ENCODE measurements at places on chromosomes 2 and 18. TPM values are rescaled to one million over a fixed set of nuclear protein-coding genes. Genes with fewer than 3 reads are reported as not detected.

GRCh38 chr18:2150566-2150965 is 420.7 kb downstream of the METTL4 start:
- no peaks in the 10 kb centered on the region for H3K36me3 ChIP-seq
- no peak for DNase-seq
- no peak overlapping the region for H3K27ac ChIP-seq
- H3K4me1 ChIP-seq, result no peaks in the 10 kb centered on the region

DNA sequence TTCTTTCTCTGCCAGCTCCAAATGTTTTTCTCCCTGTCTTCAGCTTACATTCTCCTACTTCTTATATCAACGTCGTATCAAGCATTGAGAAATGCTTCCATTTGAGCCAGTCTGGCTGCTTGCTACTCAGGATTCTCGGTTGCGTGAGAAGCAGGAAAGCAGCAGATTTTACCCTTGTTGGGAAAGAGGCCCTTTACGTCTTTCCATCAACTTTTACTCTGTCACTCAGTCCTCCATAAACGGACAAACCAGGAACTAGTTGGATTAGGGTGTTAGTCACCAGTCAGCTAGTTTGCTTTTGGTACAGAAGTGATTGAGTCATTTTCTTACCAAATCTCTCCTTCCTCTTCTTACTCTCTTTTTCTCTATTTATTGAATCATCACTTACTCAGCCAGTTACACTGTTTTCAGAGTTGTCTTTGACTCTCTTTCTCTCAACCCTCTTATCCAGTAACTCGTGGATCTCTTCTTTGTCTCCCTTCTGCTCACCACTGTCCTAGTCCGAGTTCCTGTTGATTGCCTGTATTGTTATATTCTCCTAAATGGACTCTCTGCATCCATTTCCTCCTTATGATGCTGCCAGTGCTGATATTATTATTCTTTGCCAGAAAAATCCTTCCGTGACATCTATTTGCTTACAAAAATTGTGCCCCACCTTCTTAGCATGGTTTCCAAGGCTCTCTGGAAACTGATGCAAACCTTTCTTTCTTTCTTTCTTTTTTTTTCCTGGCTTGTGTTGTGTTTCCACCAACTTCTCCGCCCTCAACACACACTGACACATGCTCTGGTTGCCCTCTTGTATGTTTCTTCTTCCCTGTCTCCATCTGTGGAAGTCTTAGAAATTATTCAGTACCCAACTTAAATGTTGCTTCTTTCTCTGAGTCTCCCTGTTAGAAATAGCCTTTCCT is 61.5 kb downstream of the VRK2 start:
- H3K27ac ChIP-seq, result no peak overlapping the region
- no peaks in the 10 kb centered on the region for H3K36me3 ChIP-seq
- no peaks in the 10 kb centered on the region for H3K4me1 ChIP-seq
- H3K4me3 ChIP-seq, result no peak overlapping the region
- H3K27me3 ChIP-seq, result no peaks in the 10 kb centered on the region

- DNase-seq, result no peak
- H3K4me1 ChIP-seq, result no peaks in the 10 kb centered on the region
- no peaks in the 10 kb centered on the region for H3K36me3 ChIP-seq
- H3K27ac ChIP-seq, result no peak overlapping the region
- no peaks in the 10 kb centered on the region for H3K27me3 ChIP-seq
Measured at GRCh38 chr18:67794521-67794920, 278.0 kb upstream of the DSEL start.

DNA sequence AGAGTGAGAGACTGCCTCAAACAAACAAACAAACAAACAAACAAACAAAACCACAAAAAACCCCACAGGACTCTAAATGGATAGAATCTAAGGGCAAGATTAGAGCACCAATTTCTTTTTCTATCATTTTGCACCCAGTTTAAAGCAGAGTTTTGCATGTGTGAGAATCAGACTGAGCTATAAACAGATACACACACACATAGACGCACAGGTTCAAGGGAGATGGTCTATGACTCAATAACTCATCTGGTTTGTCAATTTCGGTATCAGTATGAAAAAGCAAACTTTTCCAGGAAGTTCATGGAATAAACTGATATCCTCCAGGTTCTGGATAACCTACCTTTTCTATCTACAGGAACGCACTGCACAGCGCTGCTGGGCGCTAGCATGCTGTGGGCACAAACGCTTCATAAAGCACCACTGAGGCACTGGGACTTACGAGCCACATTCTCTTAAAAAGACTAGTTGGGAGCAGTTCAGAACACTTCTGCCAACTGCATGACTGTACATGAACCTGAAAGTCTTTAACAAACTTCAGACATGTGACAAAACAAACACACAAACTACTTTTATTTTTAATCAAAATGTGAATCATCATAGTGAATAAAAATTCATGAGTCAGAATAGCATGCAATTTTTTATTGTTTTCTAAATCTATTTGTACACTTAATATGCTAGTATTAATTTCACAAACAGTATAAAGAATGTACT is 46.6 kb downstream of the ID2 start:
- H3K4me1 ChIP-seq, result no peaks in the 10 kb centered on the region
- DNase-seq, result no peak
- H3K27ac ChIP-seq, result no peak overlapping the region
- no peaks in the 10 kb centered on the region for H3K27me3 ChIP-seq

DNA sequence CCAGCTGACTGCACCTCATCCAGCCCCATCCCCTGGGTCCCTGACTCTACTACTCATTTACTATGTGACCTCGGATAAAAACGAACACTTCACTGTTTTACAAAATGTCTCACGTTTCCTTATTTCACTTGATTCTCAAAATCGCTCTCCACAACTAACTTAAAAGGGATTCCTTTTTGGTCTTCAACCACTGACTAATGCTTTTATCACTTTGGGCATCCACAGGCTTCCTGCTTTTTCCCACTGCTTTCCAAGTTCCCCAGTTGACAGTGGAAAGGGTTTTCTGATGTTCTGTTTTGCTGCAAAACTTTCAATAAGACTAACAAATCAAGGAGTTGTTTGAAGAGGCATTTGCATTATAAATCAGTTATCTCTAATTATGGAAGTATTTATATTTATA is 24.1 kb downstream of the EIF2AK3 start:
- no peaks in the 10 kb centered on the region for H3K4me1 ChIP-seq
- H3K36me3 ChIP-seq, result no peaks in the 10 kb centered on the region
- no peak for DNase-seq
- no peak overlapping the region for H3K4me3 ChIP-seq
- H3K27me3 ChIP-seq, result no peaks in the 10 kb centered on the region
- no peak overlapping the region for H3K27ac ChIP-seq

- H3K27ac ChIP-seq, result no peak overlapping the region
- DNase-seq, result no peak
Measured at GRCh38 chr2:240387669-240388358, 47.6 kb upstream of the GPC1 start.

DNA sequence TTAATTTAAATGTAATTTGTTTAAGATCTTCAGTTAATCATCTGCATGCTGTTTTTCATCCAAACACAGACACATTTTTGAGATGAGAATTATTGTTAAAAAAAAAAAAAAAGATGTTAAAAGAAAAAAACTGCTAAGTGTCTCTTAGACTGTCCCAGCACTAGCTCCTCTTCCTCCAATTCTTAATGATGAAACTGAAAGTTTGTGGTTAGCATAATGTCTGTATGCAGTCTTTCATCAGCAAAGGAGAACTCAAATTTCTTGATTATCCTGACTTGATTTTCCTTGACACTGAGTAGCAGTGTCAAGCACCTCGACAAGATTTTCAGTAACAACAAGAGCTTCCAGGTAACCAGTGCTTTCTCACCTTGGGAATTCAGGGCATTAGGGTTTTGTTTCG is 274.4 kb downstream of the LRRTM1 start:
- H3K36me3 ChIP-seq, result no peaks in the 10 kb centered on the region
- DNase-seq, result no peak
- H3K4me3 ChIP-seq, result no peak overlapping the region
- no peak overlapping the region for H3K27ac ChIP-seq
- H3K4me1 ChIP-seq, result no peaks in the 10 kb centered on the region
- no peaks in the 10 kb centered on the region for H3K27me3 ChIP-seq

DNA sequence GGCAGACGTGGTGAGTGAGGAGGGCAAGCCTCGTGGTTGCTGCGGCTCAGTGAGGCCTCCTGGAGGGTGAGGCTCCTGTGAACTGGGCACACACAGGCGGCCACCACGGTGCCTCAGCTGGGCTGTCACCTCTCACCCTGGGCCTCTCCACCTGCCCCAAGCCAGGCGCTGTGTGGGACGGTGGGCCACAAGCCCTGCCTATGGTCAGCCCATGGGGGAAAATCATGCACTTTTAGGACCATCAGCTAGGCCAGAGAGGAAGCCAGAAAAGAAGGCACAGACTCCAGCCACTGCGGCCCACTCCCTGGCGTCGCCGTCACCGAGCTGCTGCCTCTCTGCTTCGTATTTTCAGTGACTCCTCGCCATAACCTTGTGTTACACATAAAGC is 28.5 kb upstream of the HS6ST1 start:
- no peak for DNase-seq
- H3K36me3 ChIP-seq, result no peaks in the 10 kb centered on the region
- H3K4me3 ChIP-seq, result no peak overlapping the region
- H3K27ac ChIP-seq, result no peak overlapping the region
- H3K4me1 ChIP-seq, result no peaks in the 10 kb centered on the region
- H3K27me3 ChIP-seq, result peaks cover 27% of the 10 kb centered on the region

DNA sequence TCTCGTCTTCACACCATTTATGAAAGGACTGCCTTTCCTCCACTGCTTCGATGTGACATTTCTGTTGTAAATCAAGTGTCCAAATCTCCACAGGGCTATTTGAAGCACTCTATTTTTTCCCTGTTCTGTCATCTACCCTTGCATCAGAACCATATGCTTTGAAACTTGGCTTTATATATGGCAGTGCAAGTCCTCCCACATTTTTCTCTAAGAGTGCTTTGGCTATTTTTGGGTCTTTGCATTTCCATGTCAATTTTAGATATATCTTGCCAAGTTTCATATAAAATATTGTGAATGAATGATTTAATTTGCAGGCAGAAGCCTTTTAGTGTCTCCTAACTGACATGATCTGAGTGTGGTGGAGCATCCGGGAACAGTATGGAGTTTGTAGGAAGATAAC is 37.8 kb upstream of the CBLN2 start:
- no peak overlapping the region for H3K4me3 ChIP-seq
- H3K27me3 ChIP-seq, result no peaks in the 10 kb centered on the region
- no peak for DNase-seq
- H3K4me1 ChIP-seq, result no peaks in the 10 kb centered on the region
- no peaks in the 10 kb centered on the region for H3K36me3 ChIP-seq

DNA sequence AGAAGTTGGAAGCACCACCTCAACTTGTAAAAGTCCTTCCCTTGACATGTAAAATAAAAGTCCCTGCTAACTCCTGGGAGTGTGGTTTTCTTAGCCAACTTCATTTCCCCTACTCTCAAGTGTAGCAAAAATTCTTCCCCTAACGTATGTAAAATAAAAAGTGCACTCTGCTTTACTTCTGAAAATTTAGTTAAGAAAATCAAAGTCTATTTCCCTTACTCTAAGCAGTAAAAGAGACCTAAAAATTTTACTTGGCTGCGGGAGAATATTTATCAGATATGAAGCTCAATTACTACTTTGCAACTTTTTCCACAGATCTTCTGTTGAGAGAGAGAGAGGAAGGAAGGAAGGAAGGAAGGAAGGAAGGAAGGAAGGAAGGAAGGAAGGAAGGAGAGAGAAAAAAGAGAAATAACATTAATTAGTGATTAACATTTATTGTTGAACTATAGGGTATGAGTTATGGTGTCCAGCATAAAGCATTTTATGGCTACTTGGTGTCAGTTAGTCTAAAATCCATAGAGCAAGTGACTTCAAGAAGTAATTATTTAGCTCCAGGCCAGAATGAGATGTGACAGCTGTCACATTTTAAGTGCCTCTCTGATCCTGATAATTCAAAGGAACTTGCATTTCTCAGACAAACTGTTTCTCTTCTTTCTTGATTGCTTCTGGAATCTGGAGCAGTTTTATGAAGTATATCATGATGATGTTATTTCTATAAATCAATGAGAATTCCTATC is 210.3 kb downstream of the TMX3 start:
- no peaks in the 10 kb centered on the region for H3K36me3 ChIP-seq
- no peaks in the 10 kb centered on the region for H3K27me3 ChIP-seq
- DNase-seq, result no peak
- H3K27ac ChIP-seq, result no peak overlapping the region

GRCh38 chr18:77061946-77062517 is 70.6 kb downstream of the MBP start:
- H3K27ac ChIP-seq, result peak overlapping the region; percentile 96
- peak; percentile 17 for DNase-seq
- peaks cover 5% of the 10 kb centered on the region for H3K36me3 ChIP-seq
- no peaks in the 10 kb centered on the region for H3K27me3 ChIP-seq
- H3K4me3 ChIP-seq, result no peak overlapping the region

DNA sequence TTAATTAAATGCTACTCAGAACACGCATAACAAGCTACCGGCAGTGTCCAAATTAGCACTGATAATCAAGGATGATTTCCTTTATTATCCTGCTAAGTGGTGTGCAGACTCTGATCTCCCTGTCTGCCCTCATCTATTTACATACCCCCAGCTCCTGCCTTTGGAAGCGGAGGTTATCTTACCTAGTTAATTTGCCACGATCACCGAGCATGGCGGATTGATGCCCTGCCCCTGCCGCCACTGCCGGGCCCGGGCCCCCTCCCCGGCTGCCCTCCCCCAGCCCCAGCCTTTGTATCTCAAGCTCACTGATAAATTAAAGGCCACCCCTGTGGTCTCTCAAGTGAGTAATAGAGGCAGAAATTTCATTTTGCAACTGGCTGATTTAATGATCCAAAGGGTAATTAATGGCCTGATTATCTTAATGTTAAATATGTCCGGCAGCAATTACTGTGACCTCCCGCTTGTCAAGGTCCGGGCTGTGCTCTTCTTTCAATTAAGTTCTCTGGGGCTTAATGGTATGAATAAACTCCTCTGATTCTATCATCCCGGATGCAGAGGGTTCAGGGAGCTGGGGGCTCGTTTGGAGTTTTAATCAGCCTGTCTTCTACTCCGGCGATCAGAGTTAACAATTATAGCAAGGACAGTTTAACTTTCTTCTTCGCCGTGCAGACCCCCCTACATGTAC is 113.4 kb downstream of the GBX2 start:
- H3K27ac ChIP-seq, result no peak overlapping the region
- no peak for DNase-seq
- no peaks in the 10 kb centered on the region for H3K4me1 ChIP-seq
- no peaks in the 10 kb centered on the region for H3K36me3 ChIP-seq
- H3K27me3 ChIP-seq, result peaks cover 26% of the 10 kb centered on the region
- H3K4me3 ChIP-seq, result no peak overlapping the region

GRCh38 chr2:201093573-201093972 is 21.8 kb downstream of the NDUFB3 start:
- H3K4me3 ChIP-seq, result no peak overlapping the region
- H3K27ac ChIP-seq, result no peak overlapping the region
- H3K36me3 ChIP-seq, result peaks cover 2% of the 10 kb centered on the region
- no peak for DNase-seq

- H3K36me3 ChIP-seq, result no peaks in the 10 kb centered on the region
- no peaks in the 10 kb centered on the region for H3K27me3 ChIP-seq
- no peaks in the 10 kb centered on the region for H3K4me1 ChIP-seq
- no peak overlapping the region for H3K4me3 ChIP-seq
- H3K27ac ChIP-seq, result no peak overlapping the region
- DNase-seq, result no peak
Measured at GRCh38 chr18:49189772-49190171, 239.0 kb upstream of the SMAD7 start.

The CIB4 gene
- not detected for total RNA-seq

The FAM237A gene
- not detected for total RNA-seq

The VWC2L gene
- not detected for total RNA-seq

The CFAP210 gene
- total RNA-seq, result not detected

The RAX gene
- not detected for total RNA-seq

The RND3 gene
- total RNA-seq, result not detected

The DCDC2C gene
- total RNA-seq, result not detected

The TMEM169 gene
- total RNA-seq, result 3.7 TPM
